T1000 (cell line): ENCODE measurements at places on chromosomes 11 and 22.

DNA sequence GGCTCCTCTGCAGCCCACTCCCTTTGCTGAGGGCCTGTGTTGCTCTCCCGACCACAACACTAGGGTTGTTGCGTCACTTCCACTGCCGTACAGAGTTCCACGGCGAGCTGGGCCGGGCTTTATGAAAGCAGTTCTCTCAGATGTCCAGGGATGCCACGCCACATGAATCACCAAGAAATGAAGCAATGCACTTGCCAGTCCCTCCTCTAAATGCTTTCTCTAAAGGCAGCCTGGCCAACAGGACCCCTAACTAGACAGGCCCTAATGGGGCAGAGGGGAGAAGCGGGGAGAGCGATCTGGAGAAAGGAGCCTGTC lies 188.7 kb downstream of the CTTN start:
- no peak for DNase-seq

DNA sequence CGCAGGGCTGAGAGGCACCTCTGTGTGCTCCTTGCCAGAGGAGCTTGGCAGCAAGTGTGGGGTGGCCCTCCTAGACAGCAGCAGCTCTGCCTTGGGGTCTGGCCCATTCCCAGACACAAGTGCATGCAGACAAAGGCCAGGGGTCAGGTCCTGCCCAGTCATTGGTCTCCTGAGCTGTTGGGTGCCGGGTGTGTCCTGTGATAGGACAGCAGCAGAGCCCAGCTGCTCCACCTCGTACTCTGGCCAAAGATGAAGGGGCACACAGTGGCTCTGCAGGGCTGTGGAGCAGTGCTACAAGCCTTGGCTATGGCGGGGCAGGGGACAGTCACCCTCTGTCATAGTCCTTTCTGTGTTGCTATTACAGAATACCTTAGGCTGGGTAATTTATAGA lies 17.3 kb upstream of the OSBPL5 start:
- DNase-seq = no peak

DNA sequence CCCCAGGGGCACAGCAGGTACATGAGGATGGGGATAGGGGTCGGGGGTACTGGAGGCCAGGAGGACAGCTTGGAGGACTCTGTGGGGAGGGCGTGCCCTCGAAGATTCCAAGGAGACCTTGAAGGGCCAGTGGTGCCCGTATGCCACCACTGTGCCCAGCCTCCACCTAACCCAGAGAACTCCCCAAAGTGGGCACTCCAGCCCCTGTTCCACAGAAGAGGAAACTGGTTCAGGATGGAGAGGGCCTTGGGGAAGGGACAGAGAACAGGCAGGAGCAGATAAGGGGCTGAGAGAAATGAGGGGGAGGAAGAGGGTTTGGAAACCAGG lies 2.2 kb upstream of the PHLDA2 start:
- no peak for DNase-seq

DNA sequence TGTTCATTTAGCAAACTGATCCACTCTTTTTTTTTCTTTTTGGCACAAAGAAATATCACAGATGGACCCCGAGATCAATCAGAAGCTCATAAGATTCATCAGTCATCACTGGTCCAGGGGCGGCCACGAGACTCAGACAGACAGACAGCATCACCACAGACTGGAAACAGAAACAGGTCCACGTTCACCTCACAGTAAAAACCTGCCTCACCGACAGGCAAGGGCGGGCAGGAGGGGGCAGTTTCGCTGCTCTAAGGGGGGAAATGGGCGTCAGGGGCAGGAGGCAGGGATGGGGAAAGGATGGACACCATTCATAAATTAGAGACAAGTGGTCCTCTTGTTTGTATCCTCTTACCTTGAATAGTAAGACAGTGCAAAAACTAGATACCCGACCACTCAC lies 16.5 kb downstream of the CHST1 start:
- DNase-seq = no peak

- DNase-seq = no peak
These were observed 91.5 kb downstream of the GGTLC2 start for GRCh38 chr22:22735695-22736611.

- DNase-seq = no peak
These were observed 458.0 kb upstream of the ARHGAP42 start for GRCh38 chr11:100229086-100229485.

DNA sequence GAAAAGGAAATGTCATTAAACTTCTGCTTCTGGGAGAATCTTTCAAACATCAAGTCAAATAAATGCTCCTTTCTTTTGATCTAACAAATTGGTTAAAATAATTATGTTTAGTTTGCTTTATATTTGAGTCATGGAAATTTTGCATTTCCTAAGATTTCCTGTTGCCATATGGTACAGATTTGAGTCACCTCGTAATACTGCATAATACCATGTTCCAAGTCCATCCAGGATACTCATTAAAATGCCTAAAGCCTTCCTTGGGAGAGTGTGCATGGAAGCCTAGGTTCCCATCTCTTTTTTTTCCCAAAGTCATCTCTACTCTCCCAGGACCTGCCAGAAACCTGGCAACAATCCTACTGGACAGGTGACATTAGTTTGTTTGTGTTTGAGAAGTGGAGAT lies 4.2 kb downstream of the OR9I1 start:
- DNase-seq = no peak
